ENCODE measurements at places on chromosomes 5 and 9.

GRCh38 chr5:121175986-121176385, 675.7 kb upstream of the FTMT start:
- no peak for DNase-seq

DNA sequence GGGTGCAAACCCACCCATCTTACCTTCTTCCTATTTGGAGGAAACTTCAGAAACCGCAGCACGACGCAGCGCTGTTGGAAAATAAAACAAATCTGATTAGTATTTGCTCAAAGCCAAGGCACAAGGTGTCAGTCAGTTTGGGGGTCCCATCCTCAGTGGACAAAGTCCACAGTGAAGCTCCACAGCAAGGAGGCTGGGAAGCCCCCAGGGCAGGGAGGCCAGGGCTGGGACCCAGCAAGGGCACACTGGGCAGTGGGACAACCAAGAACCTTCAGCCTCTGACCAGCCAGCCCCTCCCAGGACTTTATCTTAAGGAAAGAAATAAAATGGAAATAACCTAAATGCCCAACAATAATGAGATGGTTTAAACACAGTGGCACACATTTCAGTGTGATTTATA, 11.3 kb downstream of the IPPK start:
- no peak for DNase-seq

- DNase-seq: no peak
Observed at GRCh38 chr5:116970318-116970717, 395.7 kb upstream of the SEMA6A start.

- no peak for DNase-seq
Observed at GRCh38 chr5:7367780-7368179, 28.2 kb upstream of the ADCY2 start.

- DNase-seq: no peak
Observed at GRCh38 chr5:546376-546908, 22.2 kb upstream of the SLC9A3 start.

DNA sequence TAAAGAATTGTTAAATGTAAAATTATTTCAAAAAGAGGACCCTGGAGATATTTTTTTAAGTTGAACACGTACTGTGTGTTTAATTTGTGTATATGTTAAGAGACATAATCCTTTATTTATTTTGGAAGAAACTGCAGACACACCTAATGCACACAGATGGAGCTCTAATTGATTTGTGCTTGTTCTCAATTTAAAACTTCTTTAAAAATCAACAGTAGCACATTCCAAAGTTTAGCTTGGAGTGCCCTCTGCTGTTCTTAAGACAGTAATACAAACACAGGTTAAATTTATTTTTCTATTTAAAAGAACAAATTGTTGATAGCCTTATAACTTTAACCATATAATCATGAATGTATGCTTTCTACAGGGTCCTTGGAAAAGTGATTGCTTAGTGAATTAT, 277.6 kb upstream of the ADAMTS16 start:
- no peak for DNase-seq

DNA sequence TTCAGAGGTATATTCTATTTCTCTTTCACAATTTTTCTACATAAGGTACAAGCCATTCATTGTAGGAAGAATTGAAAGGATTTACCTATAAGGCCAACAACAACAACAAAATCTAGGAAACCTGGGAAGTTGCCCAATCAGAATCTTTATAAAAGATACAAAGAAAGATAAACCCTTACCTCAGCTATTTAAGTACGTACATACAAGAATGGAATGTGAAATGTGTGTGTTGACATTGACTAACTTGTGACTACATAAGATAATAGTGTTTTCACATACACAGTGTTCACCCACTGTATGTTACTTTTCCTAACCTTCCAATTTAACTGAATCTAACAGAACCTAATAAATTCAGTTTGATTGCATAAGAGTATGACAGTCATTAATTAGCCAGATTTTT, 154.1 kb downstream of the ADAMTS6 start:
- no peak for DNase-seq

GRCh38 chr5:27191786-27192510, 153.6 kb upstream of the CDH9 start:
- DNase-seq: no peak

- DNase-seq: no peak
Observed at GRCh38 chr9:76618762-76619161, 145.5 kb upstream of the PCA3 start.

GRCh38 chr5:34692786-34693185, 36.7 kb downstream of the RAI14 start:
- no peak for DNase-seq

- DNase-seq: no peak
Observed at GRCh38 chr5:135735831-135736230, 98.6 kb upstream of the SLC25A48 start.

DNA sequence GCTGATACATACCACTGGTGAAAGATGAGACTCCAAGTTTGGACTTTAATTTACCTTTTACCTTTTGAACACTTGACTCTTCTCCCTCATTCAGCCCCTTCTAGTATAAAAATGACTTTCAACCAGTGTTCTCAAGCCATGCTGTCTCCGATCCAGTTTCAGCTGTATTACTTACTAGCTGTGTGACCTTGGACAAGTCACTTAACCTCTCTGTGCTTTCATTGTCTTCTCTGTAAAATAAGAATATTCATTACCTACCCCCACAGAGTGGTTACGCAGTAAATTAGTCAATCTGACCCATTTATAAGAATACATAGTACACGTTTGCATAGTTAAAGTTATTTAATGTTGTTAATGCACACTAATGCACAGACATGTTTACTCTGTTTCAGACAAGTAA, 12.6 kb upstream of the CEMIP2 start:
- DNase-seq: no peak

GRCh38 chr5:159184858-159185381, 24.4 kb downstream of the RNF145 start:
- DNase-seq: no peak

DNA sequence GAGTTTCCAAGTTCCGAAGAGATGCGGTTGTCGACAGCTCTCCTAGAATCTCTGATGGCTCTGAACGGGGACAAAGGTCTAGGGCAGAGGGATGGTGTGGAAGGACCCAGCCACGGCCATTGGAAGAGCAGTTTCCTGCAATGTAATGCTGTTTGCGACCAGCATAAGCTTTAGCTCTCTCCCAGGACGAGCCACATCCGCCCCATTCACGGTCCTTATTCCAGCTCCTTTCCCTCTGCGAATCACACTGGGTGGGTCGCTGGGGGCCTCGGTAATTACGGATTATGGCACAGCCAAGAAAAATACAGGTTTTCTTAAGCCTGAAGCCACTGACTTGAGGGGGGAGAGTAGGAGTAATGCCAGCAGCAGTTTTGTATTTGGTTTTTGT, 22.7 kb downstream of the ANXA2R start:
- no peak for DNase-seq

- DNase-seq: no peak
Observed at GRCh38 chr9:6305954-6306563, 22.1 kb upstream of the TPD52L3 start.

- no peak for DNase-seq
Observed at GRCh38 chr5:68178579-68178978, 37.0 kb upstream of the PIK3R1 start.

DNA sequence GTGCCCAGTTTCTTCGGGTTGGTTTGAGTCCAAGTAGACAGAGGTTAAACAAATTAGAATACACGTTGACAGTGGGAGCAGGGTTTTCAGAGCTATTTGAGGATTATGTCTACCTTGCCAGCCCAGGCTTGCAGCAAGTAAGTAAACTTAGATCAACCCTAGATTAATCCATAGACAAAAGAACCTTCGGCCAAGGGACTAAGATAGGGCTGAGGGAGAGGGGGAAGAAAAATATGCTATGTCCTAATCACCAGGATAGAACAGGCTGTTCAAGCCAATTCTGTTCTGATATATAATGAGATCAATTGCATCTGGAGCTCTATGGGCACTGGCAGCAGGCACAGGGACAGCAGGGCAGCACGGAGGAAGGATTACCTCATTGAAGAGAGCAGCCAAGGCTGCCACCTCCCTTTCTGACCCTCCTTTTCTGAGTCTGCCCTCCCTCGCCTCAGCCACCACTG, 377.7 kb downstream of the PIK3R1 start:
- DNase-seq: no peak

GRCh38 chr9:38200431-38200830, 131.4 kb upstream of the SHB start:
- no peak for DNase-seq

GRCh38 chr5:52856564-52856963, 68.8 kb downstream of the ITGA1 start:
- no peak for DNase-seq

DNA sequence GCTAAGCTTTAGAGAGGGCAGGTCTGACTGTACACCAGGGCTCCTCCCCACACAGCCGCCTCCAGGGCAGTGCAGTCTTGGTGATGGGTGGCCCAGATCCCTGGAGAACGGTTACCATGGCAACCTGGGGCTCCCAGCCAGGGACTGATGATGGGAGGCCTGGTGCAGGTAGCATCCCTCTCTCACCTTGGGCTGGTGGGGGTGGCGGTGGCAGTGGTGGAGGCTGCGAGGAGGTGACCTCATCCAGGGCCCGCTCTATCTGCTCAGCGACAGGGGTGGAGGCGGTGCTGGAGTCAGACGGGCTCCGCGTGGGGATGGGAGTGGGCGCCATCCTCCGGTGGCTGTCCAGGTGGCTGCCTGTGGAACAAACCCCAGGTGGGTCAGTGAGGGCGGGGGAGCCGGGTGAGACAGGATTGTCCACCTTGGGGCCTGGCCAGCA, 12.3 kb downstream of the PRR7 start:
- DNase-seq: no peak

DNA sequence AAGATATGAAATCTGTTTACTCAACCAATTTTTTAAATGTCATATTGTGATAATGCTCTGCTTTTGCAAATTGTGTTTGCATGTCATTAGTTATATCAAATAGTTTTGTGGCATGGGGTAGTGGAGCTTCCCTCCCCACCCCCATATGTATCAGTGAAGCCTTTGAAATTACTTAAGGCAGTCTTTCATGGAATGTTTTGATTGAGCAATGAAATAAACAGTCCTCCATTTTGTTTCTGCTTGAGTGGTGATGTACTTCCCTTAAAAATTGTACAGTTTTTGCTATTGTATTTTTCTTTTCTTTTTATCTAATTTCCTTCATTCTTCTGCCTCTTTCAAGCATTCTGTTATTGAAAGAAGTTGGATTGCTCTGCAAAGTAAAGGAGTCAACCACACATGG, 3.5 kb downstream of the SOWAHA start:
- DNase-seq: no peak

GRCh38 chr9:5799314-5799713, 33.6 kb downstream of the ERMP1 start:
- no peak for DNase-seq

DNA sequence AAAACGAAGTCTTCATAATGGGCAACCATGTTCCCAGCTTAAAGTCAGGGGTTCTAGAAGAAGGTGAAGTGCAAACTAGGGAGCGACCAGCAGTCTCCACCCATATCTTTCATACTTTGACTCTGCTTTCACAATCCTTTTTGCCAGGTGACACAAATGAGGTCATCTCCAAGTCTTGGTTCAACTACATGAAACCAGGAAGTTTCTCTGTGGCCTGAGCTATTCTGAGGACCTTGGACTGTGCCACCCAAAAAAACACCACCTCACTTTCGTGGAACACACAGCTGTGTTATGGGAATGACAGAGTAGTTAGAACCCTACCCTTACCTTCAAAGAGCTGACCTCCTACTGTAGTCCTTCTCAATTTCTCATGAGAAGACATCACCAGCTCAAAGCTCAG, 309.2 kb downstream of the AGTPBP1 start:
- no peak for DNase-seq

- no peak for DNase-seq
Observed at GRCh38 chr9:127852829-127853228, 1.6 kb downstream of the ENG start.

DNA sequence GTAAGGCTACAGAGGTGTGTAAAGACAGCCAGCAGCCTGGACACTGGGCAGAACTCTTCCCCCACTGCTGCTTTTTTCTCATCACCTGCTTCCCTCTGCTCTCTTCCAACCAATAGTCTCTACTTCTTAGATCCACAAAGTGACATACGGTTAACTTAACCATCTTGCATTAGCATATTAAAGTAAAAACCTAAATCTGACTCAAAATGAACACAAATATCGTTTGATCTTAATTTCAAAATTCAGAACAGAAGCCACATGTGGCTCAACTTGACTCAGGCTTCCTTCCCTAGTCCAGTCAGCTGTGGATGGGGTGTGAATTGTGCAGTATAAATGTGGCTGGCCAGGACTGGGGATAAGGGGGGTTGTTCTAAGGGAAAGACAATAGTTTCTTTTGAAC, 114.3 kb downstream of the STARD4 start:
- no peak for DNase-seq

DNA sequence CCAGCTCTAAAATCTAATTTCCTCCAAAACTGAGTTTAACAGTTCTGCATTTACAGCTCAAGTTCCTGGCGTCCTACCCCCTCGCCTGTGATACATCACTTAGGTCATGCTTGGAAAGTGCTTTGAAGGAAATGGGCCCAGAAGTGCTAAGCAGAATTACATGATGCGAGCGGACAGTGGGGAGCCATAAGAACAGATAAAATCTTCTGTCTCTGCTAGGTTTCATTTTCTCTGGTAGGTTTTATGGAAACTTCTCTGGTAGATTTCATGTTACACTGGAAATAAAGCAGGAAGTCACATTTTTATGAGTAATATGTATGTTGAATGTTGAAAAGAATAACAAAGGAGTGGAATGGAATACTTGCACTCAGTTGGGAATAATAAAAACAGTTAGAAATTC, 138.3 kb downstream of the ZDHHC21 start:
- no peak for DNase-seq

DNA sequence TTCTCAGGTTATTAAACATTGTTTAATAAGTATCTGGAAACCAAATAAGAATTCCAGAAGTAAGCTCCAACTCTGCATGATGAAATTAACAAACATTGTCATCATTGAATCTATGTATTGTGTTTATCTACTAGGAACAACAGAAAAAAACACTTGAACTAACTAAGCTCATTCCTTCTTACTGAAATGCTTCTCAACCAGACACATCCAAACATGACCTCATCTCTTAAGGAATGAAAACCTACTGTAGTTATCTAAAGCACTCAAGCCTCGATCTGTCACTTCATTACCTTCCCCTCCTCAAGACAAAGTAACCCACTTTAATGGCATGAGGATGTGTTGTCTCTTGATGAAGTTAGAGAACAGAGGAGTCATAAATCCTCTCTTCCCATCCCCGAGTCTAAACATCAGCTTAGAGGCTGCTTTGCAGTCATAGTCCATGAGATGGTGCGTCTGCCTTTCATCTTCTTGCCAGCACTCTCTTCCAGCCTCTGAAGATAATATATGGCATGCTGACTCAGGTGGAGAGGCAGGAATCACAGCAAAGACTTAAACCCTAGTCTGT, 86.5 kb downstream of the CEMIP2 start:
- no peak for DNase-seq
